ENCODE measurements at places on chromosomes 11 and 22. TPM values are rescaled to one million over a fixed set of nuclear protein-coding genes. Genes with fewer than 3 reads are reported as not detected.

- no peak for DNase-seq
Measured at GRCh38 chr11:429931-430456, 11.8 kb downstream of the ANO9 start.

The ASCL2 gene
- polyA plus RNA-seq = not detected

- DNase-seq = no peak
Measured at GRCh38 chr22:22094921-22095320, 112.3 kb upstream of the TOP3B start.

The MS4A3 gene
- not detected for polyA plus RNA-seq

- no peak for DNase-seq
Measured at GRCh38 chr11:59667812-59668187, 1.0 kb downstream of the PATL1 start.

The ANKK1 gene
- polyA plus RNA-seq = not detected

DNA sequence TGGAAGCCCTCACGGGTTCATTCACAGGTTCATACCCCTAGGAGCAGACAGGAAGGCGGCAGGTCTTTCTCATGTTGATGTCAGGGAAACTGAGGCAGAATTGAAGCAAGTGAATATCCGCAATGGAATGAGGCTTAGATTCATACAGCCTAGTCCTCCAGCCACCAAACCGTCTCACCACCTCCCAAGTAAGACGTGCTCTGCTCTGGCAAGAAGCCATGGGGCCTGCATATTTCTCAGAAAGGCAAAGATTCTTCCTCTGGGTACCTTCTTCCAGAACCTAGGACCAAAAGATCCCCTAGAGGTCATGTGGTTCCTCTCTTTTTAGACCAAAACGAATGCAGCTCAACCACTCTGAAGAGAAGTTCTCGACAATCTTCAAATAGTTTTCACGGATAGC, 1.7 kb downstream of the AP1B1 start:
- no peak for DNase-seq

DNA sequence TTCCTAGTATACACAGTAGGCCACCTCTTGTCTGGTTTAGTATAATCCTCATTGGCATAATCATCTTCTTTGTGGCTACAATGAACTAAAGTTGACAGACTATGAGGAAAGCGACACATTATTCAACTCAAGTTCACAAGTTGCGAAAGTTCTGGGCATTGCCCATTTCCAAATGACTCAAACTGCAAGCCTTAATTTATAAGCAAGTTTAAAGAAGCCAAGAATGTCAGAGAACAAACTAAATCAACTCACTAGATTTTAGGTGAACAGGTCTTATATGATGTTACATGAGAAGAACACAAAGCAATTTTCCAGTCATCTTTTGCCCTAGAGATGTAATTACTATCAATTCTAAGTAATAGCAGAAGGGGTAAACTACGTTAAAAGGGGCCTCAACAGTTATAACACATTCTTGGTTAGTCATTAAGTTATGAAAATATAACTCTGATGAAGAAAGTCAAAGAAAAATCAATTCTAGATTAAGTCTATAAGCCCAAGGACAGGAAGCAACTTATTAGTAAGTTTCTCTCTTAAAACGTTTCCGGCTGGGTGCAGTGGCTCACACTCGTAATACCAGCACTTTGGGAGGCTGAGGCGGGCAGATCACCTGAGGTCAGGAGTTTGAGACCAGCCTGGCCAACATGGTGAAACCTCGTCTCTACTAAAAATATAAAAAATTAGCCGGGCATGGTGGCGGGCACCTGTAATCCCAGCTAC, 21.5 kb downstream of the PICALM start:
- DNase-seq = peak; percentile 63

DNA sequence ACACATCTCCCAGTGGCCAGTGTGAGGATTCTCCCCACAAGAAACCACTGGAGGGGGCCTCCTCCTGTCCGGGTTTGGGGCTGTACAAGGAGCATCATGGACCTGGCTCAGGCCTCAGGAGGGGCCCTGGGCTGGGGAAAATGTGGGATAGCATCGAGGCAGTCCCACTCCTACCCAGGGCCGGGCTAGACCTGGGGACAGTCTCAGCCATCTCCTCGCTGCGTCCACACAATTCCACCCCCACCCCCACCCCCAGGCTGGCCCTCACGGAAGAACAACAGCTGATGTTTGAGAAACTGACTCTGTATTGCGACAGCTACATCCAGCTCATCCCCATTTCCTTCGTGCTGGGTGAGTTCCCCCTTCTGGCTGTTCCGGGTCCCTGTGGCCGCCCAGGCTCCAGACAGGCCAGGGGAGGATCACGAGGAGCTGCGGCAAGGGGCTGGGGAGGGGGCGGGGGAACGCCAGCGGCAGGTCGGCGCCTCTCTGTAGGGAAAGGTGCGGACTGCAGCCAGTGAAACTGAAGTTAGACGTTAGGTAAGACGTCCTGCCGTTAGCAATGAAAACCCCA, 4.8 kb downstream of the BEST1 start:
- DNase-seq = peak; percentile 53

DNA sequence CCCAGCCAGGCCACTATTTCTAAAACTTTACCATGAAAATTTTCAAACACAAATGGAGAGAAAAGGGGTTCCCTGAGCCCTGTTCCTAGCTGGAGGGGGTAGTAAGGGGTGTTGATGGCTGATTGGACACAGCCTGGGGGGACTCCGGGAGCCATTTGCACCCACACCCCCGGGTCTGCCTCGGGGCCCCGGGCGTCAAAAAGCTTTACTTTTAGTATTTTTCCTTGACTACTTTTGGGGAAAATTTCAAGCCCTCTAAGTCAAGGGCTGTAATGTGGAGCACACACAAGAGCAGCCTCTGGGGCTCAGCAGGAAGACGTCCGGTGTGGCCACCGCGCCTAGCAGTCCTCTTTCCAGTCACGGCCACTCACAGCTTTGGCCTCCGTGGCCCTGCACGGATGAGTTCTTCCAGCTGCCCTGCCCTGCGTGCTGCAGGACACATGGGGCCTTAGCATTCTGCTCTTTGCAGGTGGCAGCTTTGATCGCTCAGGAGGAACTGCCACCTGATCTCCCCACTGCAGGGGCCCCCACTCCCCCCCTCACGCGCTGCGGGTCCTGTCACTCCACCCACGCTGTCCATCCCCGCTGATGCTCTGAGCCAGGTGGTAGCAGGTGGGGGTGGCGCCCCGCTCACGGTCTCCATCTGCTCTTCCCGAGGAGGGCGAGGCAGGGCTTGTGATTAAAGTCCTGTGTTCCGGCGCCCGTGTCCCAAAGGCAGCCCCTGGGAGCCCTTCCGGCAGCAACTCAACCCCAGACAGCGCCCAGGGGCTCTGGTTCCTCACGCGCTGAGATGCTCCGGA, 14.4 kb downstream of the RNH1 start:
- no peak for DNase-seq

The EXPH5 gene
- polyA plus RNA-seq = 3.4 TPM

DNA sequence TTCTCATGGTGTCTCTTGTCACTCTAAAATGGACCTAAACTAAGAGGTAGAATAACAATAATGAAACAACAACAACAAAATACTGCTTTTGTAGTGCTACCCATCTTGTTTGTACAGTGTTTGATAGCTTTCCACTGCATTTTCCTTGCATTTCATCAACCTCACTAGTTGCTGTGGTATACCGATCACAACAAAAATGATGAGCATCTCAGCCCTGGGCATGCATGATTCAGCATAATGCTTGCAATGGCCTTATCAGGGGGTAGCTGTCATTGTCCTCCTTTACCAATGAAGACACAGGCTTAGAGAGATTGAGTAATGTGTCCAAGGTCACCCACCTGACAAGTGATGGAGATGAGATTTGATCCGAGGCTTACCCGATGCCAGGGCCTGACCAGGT, 682.5 kb downstream of the NTM start:
- DNase-seq = no peak

- DNase-seq = no peak
Measured at GRCh38 chr22:47300698-47301405, 538.4 kb downstream of the TBC1D22A start.

The DKK3 gene
- polyA plus RNA-seq = 1,283 TPM

DNA sequence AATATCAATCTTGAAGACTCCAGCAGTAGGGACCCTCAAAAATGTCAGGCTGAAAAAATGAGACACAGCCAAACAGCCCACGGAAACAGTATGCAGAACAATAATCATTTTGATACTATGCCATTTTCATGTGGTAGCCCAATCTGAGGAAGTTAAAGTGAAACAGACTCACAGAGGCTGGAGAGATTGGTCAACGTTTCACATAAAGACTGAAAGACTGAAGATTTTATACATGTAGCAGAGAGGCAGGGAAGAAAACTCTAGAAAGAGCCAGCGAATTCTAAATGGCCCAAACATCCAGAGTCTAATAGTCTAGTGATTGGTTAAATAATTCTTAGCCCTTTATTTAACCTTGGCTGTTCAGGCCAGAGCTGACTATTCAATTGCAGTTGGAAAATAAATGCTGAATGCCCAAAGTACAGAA, 49.4 kb downstream of the MAML2 start:
- peak; percentile 43 for DNase-seq

GRCh38 chr11:128082574-128082973, 504.8 kb downstream of the ETS1 start:
- no peak for DNase-seq

The TRIM51 gene
- not detected for polyA plus RNA-seq

- DNase-seq = peak; percentile 78
Measured at GRCh38 chr22:32745251-32745995, 56.1 kb upstream of the TIMP3 start.

- DNase-seq = peak; percentile 2
Measured at GRCh38 chr11:19511066-19511412, 201.6 kb upstream of the NAV2 start.

The TSSC4 gene
- 8.8 TPM for polyA plus RNA-seq

The GDPD4 gene
- not detected for polyA plus RNA-seq

GRCh38 chr11:100550298-100550697, 136.8 kb upstream of the ARHGAP42 start:
- no peak for DNase-seq

DNA sequence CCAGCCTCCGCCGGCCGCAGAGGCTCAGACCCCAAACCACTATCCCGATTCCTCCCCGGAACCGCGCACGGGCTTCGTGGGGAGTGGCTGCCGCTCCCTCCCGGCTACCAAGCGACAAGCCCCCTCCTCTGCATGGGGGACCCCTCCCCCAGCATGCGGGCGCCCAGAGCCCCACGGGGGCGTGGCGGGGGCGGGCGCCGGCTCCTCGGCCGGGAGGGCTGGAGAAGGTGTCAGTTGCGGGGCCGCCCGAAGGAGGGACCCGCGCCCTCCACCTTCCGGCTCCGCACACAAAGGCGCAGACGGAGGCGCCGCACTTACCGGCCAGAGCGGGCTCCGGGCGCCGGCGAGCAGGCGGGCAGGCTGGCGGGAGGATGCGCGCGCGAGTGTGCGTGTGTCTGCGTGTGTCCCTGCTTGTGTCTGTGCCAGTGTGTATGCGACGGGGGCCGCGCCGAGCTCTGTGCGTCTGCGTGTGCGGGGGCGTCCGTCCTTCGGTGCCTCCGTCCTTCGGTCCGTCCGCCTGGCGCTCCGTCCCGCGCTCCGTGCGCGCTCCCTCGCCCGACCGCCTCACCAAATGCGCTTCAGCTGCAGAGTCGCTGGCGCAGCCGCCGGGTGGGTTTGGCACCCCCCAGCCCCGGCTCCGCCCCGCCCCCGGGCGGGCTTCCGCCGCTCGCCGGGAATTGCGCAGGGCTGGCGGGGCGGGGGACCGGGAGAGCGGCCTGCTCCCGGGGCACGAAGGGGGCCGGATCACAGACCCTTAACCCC, at the start of gene PTPN5:
TSS of gene PTPN5 (minus strand) at position 592 of the 762 bp plus-strand sequence. CDS start 19,840 bp downstream, outside the sequence.
- DNase-seq = no peak

GRCh38 chr11:122773781-122774266, 64.5 kb upstream of the CRTAM start:
- no peak for DNase-seq

The NLRP14 gene
- 0.07 TPM for polyA plus RNA-seq

The SLC43A1 gene
- polyA plus RNA-seq = 12.3 TPM

GRCh38 chr11:114366331-114367243, 33.7 kb downstream of the C11orf71 start:
- DNase-seq = peak; percentile 92

DNA sequence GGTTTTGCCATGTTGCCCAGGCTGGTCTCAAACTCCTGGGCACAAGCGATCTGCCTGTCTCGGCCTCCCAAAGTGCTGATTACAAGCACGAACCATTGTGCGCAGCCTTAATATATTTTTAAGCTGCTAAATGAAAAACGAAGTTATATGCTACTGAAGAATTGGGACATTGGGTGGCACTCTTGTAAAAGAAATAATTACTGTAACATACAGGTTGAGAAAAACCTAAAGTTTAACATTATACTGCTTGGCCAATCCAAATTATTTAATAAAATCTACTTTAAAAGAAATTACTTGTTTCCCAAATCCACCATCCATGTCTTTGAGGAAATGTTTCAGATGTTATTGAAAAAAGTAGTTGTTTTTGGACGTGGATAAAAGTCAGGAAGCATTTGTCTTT, 37.9 kb upstream of the ARHGAP32 start:
- DNase-seq = no peak

The SPDYC gene
- polyA plus RNA-seq = not detected

The YDJC gene
- polyA plus RNA-seq = 4.7 TPM

- DNase-seq = no peak
Measured at GRCh38 chr11:130846606-130847005, 69.7 kb downstream of the SNX19 start.

- DNase-seq = peak; percentile 92
Measured at GRCh38 chr22:29842740-29843139, 4.7 kb upstream of the ASCC2 start.

The SCN3B gene
- polyA plus RNA-seq = 0.03 TPM

The MMP13 gene
- polyA plus RNA-seq = not detected

GRCh38 chr11:47997063-47998053, 17.0 kb downstream of the PTPRJ start:
- DNase-seq = no peak

- no peak for DNase-seq
Measured at GRCh38 chr11:12786891-12787290, 112.7 kb downstream of the TEAD1 start.

The MRGPRF gene
- 88.1 TPM for polyA plus RNA-seq

DNA sequence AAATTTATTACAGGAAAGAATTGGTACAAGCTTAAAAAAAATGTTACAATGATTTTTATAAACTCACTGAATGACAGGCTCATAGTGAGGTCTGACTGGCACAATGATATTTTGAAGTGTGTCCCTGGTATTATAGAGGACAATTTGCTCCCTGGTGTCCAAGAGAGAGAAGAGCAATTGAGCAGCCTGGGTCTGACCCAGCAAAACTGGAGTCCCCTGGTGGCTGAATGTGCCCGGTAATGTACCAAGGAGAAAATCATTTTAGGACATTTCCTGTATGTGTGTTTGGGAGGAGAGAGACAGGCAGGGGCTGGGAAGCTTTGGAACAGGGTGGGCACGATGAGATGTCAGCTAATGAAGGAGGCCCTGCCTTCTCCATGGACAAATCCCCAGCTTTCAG, 125.3 kb downstream of the APOL5 start:
- peak; percentile 27 for DNase-seq

DNA sequence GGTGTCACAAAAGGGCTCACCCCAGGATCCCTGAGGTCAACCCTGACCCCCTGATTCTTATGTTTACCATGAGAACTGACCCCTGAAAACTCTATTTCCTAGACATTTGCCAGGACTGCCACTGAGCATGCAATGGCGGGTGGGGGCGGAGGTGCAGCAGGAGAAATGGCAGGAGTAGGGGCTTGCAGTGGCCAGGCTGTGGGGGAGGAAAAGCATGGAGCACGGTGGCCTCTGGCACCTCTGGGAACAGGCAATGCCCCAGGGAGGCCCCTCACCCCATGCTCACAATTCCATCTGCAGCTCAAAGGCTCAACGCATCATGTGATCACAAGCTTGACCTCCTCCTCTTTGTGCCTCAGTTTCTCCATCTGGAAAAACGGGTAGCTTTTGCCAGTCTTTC, 46.5 kb upstream of the FGF3 start:
- no peak for DNase-seq

- no peak for DNase-seq
Measured at GRCh38 chr11:61555051-61555969, 25.6 kb downstream of the SYT7 start.

Data from fibroblast of lung (primary cell).